Activated T-cell treated with anti-CD3 and anti-CD28 coated beads for 4 hours (primary cell): ENCODE measurements at places on chromosomes 4 and X.

DNA sequence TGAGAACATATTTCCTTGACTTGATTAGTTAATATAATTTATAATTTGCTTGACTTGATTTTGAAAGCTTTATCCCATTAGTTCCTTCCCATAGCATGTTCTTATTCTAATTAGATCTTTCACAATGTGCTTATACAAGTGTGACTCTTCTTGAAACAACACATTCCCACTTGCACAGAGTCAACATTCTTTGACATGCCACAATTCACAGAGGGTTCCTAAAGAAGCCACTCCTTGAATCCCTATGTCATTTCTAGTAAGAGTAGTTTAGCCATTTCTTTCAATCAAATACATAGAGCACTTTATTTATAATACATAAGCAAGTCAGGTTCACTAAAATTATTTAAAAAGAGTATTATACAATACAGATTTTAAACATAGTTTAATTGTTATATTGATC lies 228.9 kb upstream of the GRID2 start:
- DNase-seq = no peak

- no peak for DNase-seq
These were observed 114.3 kb upstream of the GPC4 start for GRCh38 chrX:133529578-133529977.

- DNase-seq = no peak
These were observed 5.7 kb downstream of the ATP1B4 start for GRCh38 chrX:120367402-120368109.

DNA sequence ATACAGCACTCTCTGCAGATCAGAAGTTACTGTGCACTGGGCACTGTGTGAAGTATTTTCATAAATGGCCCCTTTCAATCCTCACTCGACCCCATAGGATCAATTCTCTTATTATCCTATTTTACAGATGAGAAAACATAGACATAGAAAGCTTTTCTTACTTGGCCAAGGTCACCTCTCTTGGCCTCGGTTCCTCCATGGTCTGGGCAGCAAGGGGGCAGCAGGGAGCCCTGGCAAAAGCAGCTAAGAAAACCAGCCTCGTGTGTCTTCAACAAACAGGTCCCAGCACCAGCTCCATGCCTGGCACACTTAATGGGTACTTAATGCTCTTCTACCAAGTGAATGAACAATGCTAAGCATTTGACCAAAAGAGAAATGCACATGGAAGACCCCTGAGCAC lies 34.4 kb downstream of the BST1 start:
- no peak for DNase-seq

DNA sequence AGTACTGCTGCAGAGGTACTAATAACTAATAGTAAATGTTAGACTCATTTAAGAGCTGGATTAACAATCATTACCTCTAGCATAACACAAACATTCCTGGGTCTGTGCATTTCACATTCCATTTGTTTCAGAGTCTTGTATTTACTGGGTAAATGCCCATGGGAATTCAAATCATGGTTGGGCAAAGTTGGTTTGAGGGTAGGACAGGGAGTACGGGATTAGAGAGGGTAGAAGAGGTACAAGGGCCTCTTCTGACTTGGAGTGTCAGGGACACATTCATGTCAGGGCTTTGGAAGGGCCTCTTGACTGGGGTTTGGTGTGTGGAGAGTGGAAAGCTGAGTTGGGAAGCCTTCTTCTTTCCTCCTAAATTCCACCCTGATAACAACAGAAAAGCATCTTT lies 65.9 kb downstream of the WWC2 start:
- no peak for DNase-seq

DNA sequence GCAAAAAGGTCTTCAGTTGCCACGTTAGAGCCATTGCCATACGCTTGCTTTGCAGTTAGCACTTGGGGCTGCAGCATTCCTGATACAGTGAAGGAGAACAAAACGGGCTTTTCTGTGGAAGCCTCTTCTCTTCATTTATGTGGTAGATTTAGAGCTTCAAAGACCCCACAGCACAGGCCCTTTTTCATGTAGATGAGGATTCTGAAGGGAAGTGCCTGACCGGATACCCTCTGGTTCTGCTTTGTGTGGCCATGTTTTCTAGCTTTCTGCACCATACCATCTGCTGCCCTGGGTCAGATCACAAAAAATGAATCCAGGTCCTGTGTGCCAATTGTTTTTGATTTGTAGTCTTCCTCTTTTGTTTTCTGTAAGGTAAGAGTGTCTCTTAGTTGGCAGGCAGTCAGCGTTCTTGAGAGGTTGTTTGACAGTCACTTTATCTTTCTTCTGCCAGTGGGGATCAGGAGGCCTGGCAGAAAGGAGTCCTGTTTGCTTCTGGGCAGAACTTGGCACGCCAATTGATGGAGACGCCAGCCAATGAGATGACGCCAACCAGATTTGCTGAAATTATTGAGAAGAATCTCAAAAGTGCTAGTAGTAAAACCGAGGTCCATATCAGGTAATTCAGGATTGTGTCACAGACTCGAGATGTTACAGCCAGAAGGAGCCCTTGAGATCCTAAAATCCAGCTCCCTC lies 7.7 kb downstream of the LAP3 start:
- DNase-seq = no peak

GRCh38 chrX:926070-926469 lies 286.4 kb downstream of the CRLF2 start:
- no peak for DNase-seq

DNA sequence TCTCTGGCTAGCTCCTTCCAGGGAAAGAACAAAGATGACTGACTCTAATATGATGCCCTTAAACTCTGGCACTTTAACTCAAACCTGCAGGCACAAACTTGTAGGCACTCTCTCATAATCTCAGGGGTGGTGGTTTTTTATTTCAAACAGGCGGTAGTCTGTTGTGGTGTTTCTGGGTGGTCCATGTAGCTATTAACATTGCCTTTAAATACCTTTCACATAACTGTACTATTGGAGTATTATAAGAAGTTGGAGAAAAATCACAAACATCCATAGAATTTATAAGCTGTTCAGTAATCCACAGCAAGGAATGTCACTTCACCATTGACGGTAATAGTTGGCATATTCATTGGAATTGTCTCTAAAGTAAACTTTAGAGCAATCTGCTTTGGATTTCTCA lies 204.2 kb upstream of the PDE5A start:
- DNase-seq = no peak

DNA sequence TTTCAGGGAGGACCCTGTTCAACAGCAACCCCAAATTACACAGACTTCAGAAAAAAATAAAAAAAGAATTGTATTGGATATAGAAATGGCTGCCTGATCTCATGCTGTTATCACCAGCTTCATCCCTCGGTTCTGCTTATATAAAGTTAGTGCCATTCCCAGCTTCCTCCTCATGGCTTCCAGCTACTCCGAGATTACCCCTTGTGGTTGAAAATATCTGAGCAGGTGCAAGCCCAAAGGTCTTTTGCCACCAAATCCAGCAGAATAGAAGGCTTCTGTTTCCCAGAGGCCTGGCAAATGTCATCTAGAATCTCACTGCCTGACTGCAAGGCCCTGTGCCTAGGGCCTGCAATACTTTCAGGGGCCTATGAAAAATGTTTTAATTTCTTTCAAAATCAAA lies 13.8 kb upstream of the HPGDS start:
- no peak for DNase-seq

- no peak for DNase-seq
These were observed 523.6 kb downstream of the BCOR start for GRCh38 chrX:39574178-39574577.

DNA sequence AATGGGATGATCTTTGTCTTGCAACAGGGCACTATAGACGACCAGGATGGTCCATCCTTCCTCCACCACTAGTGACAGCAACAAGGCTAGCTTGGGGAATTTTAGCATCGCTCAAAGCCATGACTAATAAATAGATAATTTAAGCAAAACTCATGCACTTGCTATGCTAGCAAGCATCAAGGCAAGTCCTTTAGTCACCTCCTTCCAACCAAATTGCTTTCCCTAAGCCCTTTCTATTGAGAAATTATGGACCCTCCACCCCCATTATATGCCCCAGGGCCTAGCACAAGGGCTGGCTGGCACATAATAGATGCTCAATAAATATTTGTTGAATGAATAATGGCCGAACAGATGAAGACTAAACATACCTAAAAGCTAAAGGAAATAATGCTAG lies 28.6 kb downstream of the SLC16A2 start:
- DNase-seq = no peak

DNA sequence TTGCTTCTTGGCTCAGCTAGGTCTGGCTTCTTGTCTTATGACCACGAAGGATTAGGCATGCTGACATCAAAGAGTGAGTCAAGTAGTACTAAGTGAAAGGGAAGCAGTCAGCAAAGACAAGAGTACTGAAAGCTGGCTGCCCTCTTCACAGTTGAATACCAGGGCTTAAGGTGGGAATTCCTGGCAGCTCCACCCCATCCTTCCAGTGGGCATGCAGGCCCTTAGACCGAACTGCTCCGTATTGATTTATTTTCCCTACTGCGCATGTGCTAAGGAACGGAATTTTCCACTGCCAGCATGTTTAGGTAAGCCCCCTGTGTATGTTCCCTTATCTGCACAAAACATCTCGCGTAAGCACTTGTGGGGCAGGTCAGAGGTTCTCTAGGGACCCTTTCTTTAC lies 2320.1 kb downstream of the ARAP2 start:
- no peak for DNase-seq

GRCh38 chrX:40637687-40638086 lies 9.7 kb downstream of the CXorf38 start:
- no peak for DNase-seq

GRCh38 chrX:55030271-55031205 lies at the start of gene ALAS2:
ALAS2 (minus strand) TSS chrX:55030977; CDS start chrX:55026000, 4,977 bp downstream.
- DNase-seq = no peak

DNA sequence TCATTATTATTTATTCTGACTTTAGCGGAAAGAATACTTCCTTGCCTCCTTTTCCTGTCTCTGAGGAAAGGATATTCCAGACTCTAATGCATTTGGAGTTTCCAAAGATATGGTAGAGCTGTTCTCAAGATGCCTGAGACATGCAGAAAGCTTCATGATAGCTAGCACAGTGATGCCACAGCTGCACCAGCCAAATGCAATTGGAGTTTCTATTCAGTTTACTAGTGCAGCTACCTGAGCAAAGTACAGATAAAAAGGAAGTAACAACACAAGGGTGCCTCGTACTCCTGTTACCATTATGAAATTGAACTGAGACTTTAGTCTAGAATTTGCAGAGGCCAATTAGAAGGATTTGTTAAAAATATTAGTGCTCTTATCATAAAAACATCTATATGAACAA lies 57.5 kb upstream of the PARM1 start:
- DNase-seq = no peak

GRCh38 chrX:7062276-7062675 lies 85.2 kb upstream of the STS start:
- DNase-seq = no peak

DNA sequence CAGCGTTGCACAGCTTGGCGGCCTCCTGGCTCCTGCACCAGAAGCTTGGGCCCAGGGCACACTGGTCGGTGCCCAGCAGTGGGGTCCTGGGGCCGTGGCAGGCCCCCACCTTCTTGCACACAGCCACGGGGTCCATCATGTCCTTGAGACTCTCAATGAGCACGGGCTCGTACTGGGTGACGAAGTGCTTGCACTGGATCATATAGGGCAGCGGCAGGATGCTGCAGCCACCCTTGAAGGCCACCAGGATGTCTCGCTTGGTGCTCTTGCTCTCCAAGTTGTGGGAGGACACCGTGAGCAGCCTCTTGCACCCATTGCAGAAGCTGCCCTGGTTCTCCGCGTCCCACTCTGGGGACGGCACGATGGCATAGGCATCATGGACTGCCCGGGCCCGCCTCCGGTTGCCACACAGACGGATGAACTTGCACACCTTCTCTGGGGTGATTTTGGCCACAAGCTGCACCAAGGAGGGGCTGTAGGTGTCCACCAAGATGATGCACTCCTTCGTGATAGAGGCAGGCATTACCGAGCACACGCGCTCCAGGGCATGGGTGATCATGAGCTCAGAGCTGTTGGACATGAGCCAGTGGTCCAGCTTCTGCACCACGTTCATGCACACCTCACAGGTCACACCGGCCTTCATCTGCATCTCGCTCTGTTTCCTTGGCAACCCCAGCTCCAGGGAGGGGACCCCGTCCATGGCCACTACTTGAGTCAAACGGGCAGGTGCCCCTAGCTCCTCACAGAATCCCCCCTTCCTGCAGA lies 1.2 kb downstream of the PSAPL1 start:
- DNase-seq = no peak

DNA sequence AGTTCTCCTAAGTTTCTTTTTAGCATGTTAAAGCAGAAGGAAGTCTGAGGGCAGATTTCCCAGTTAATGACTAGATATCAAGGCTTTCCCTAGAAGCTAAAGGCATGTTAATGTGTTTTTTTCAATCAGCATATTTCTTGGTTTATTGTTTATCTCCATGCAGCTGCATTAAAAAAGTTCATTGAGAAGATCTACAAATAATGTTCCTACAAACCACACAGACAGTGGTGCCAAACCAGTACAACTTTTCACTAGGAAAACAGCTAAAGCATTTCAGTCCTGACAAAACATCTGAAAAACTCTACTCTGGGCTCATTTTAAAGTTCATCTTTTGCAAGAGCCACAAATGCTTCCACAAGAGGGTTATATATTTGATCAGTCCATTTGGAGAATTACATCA lies 320.0 kb downstream of the ADGRL3 start:
- DNase-seq = no peak

DNA sequence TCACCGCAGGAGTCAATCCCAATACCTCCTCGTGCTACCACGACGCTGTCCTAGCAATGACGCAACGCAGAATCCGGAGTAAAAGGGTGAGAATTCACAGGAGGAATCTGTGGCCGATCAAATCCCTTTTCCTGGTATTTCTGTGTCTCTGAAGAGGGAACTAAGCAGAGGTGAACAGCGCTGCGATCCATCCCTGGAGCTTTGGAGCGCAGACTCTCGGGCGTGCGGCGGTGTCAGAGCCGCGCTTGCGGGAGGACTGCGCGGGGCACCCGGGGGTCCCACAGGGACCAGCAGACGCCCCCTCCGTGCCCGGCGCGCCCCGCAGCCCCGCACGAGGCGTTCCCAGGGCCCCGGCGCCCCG lies 17.2 kb upstream of the ZNF718 start:
- no peak for DNase-seq

DNA sequence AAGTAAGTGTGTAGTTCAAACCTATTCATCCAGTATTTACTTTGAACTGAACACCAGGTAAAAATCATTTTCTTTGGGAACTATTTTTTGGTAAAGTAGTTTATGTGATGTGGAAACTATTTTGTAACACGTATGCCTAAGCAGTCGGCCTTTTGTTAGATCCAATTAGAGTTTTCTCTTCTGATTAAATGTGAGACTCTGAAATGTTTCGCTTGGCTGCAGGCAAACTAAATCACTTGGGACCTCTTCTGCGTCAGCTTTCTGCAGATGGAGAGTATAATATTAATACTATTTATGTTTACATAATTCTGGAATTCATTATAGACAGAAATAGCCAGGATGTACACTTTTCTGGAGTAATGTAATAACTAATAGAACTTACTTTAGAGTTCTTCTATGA lies 46.9 kb downstream of the BMPR1B start:
- no peak for DNase-seq

DNA sequence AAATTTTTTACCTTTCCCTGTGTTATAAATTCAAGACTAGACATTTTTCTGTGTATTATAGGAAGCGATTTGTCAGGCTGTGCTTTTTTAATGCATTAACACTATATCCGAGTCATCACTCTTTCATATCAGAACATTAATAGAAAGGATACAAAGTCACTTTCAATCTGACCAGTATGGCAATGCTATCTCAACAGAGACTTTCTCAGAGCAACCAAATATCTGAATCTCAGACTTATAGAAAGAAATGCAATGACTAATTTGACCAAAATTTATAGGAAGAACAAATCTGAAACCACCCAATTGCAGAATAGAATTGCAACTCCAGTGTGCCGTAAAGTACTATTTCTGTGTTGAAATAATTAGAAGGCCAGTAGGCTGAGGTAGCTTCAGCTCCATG lies 473 bp upstream of the TKTL2 start:
- DNase-seq = no peak

- DNase-seq = no peak
These were observed 56.0 kb downstream of the SPRY1 start for GRCh38 chr4:123452616-123453015.
